ENCODE measurements at places on chromosomes 12 and 14.
A peak's percentile ranks its signal among the peaks of the same experiment; 100 is the strongest.

DNA sequence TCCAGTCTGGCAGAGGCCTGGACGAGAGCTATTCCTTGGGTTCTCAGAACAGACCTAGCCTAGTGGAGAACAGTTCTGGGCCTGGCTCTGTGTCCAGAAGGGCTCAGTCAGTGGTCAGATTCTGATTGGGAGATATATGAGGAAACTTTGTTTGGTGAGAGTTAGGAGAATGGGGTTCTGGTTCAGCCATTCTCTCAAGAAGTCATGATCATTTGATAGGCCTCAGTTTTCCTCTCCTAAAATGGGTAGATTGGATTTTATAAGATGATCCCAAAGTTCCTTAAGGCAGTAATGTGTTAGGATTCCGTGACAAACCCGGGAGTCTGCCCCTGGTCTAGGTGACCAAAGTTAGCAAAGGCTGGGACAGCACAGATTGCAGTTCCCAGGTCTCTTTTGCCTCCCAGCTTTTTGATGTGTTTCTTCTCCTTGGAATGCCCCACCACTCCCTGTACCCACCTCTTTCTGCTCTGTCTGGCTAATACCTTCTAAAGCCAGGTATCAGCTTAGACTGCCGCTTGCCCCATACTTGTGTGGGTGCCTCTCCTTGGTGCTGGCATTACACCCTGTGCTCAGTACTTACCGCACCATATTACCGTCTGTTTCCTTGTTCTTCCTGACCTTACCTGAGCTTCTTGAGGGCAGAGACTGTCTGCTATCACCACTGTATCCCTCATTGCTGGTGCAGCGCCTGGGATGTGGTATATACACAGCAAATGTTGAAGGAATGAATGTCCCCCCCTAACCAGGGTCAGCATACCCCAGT is 25.5 kb downstream of the SUSD6 start:
- no peak for DNase-seq

GRCh38 chr14:95353007-95353406 is 33.3 kb upstream of the CLMN start:
- no peak for DNase-seq

GRCh38 chr12:5514545-5514944 is 82.6 kb downstream of the NTF3 start:
- no peak for DNase-seq

DNA sequence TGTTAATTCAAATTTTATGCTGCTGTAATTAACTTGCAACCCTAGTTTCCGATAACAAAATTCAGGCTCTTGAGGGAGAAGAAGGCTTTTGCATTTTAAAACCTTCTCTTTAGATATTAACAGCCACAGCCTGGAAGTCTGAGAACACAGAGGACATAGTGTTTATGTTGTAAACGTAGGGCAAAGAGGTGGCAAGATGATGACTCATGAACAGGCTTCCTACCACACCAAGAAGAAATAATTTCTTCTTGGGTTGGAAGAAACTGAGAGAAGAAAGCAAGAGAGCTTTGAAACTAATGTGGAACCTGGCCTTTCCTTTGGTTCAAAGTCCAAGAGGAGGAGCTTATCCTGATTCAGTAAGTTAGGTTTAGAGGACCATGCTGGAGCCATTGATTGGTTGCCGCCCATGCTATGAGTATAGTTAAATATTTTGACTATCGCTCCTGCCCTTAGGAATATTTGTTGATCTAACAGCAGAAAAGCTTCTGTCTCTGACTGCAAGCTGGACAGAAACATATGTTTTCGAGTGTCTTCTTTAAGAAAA is 31.8 kb downstream of the CCDC198 start:
- DNase-seq: no peak

DNA sequence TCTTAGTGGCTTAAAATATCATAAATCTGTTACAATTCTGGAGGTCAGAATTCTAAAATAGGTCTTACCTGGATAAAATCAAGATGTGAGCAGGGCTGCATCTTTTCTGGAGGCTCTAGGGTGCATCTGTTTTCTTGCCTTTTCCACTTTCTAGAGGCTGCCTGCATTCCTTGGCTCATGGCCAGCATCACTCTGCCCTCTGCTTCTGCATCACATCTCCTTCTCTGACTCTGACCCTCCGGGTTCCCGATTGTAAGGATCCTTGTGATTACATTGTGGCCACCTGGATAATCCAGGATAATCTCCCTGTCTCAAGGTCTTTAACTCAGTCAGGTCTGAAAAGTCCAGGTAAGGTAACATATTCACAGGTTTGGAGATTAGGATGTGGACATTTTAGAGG is 11.0 kb upstream of the BMP4 start:
- no peak for DNase-seq

DNA sequence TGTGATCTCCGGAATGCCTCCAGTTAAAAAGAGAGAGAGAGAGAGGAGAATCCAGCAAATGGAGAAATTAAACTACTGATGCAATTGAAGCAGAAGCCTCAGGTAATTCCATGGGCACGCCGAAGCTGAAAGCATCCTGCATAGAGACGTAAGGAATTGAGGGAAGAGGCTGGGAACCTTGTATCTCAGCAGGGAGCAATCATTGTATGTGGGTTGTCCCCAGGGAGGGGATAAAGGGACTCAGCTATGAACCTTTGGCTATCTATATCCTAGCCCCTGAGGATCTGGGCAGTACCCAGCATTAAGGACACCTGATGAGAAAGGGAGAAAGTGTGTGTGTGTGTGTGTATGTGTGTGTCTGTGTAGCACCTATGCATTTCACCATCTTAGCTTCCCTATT is 95.8 kb upstream of the ATXN7L3B start:
- no peak for DNase-seq

DNA sequence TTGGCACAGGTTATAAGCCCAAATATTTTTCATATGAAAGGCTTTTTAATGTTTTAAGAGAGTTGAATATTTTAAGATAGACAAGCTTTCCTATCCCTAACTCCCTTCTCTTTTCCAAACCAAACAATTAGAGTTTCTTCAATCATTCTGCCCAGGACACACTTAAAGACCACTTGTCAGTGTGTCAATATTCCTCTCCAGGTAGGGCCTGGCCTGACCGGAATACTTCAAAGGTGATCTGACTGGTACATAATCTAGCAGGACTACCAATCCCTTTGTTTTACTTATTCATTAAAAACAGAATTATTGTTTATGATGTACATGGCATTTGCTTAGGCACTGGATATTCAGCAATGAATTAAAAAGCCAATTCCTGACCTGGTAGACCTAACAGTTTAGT is 24.2 kb upstream of the SNRPF start:
- no peak for DNase-seq

DNA sequence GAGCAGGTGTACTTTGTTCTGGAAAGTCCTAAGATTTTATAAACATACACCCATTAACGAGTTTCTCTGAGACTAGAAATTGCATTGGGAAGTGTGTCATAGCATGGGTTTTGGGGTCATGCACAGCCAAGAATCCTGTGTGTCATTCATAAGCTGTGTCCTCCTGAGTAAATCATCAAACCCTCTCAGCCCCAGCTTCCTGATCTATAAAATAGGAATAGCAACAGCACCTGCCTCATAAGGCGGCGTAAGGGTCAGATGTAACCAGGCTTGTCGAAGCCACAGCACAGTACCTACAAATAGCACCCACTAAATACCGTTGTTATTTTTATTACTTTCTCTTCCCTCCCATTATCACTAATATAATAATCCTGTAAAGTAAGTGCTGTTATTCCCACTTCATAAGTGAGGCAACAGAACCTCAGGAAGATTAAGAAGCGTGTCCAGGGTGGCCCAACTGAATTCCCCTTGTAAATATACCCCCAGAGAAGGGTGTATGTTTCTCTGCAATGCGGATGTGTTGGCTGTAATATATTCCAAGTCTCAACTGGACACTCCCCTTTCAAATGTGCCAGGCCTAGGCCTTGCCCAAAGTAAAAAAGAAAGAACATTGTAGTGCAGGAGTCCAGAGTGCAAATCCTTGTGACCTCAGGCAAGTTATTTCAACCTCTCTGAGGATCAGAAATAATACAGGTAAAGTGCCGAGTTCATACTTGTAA is 188.3 kb upstream of the BCL2L14 start:
- DNase-seq: peak; percentile 59

GRCh38 chr14:70707138-70708038 is 65.7 kb downstream of the TTC9 start:
- no peak for DNase-seq

GRCh38 chr12:104250366-104251125 is 35.0 kb downstream of the TXNRD1 start:
- DNase-seq: no peak

DNA sequence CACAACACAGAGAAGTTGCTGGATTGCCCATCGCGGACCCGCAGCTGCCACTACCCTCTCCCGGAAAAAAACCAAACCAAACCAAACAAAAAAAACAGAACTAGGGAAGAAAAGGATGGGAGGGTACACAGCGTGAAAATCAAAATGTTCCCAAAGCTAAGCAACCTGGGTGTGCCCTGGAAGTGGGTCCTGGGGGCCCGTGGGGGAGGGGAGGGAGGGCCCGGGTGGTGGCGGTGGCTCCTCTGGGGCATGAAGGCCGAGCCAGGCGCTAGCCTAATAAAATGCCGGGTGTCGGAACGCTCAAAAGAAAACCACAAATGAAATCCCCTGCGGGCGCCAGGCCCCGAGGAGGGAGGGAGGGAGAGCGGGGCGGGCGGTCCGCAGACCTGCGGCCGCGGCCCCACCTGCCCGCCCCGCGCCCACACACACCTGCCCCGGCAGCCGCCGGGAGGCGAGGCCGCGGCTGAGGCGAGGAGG is 787 bp downstream of the HECTD4 start:
- peak; percentile 67 for DNase-seq

GRCh38 chr14:21095430-21096205 is 2.8 kb downstream of the ZNF219 start:
- DNase-seq: no peak

GRCh38 chr12:48717252-48717695 is 767 bp upstream of the CCNT1 start:
- DNase-seq: peak; percentile 43

- no peak for DNase-seq
Measured at GRCh38 chr12:71945121-71945520, 6.5 kb downstream of the TPH2 start.

GRCh38 chr14:23536494-23536893 is 15.1 kb downstream of the ZFHX2 start:
- no peak for DNase-seq

DNA sequence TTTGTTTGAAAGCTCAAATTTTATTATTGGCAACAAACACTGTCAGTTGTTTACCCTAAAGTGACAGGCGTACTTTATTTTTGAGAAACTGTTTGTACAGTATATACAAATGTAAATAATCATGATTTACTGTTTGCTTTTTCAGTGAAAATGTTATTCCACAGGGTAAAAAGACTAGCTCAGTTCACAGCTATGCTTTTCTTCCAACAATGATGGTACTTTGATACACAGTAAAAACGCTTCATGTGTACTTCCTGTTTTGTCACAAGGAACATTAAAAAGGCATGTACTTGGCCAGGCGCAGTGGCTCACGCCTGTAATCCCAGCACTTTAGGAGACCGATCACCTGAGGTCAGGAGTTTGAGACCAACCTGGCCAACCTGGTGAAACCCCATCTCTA is 53.7 kb downstream of the MON2 start:
- DNase-seq: no peak

GRCh38 chr14:38184132-38184531 is 23.6 kb upstream of the SSTR1 start:
- DNase-seq: no peak

DNA sequence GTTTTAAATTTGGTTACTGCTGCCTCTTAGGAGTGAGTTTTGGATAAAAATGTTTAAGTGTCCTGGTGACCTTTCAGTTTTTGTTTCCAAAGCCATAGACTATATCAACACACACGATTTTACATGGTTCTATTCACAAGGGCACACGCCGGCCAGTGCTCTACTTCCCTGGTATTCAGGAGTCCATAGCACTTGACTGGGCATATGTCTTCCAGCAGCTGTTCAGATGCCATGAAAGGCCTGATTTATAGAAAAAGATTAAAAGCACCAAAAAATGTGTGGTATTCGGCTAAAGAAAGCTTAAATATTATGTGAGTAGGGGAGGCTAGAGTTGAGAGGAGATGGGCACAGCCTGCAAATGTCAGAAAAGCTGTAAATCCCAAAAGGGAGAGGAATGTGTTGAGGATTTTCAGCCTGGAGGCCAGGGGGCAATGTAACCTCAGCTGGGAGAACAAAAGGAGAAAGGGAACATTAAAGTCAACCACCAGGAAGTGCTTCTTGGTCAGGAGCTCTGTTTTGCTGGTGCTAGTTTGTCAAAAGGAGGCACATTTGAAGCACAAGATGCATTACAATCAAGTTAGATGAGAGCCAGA is 478.4 kb downstream of the RAD51B start:
- no peak for DNase-seq

DNA sequence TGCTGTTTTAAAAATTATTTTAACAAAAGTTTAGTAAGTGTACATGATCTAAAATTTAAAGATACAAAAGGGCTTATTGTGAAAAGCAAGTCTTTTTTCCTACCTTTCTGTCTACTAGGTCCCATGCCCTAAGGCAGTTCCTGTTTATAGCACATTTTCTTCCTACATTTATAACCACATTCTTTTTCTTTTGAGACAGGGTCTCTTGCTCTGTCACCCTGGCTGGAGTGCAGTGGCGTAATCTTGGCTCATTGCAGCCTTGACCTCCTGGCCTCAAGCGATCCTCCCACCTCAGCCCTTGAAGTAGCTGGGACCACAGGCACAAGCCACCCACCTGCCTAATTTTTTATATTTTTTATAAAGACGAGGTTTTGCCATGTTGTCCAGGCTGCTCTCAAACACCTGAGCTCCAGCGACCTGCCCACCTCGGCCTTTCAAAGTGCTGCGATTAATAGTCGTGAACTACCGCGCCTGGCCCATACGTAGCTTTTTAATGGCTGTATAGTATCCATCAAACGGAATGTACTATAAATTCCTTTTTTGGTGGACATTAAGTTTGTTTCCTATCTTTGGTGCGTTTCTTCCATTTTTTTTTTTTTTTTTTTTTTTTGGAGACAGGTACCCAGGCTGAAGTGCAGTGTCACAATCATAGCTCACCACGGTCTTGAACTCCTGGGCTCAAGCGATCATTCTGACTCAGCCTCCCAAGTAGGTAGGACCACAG is 20.9 kb downstream of the FRS2 start:
- DNase-seq: no peak

GRCh38 chr12:10669533-10669932 is 4.3 kb downstream of the STYK1 start:
- DNase-seq: no peak

DNA sequence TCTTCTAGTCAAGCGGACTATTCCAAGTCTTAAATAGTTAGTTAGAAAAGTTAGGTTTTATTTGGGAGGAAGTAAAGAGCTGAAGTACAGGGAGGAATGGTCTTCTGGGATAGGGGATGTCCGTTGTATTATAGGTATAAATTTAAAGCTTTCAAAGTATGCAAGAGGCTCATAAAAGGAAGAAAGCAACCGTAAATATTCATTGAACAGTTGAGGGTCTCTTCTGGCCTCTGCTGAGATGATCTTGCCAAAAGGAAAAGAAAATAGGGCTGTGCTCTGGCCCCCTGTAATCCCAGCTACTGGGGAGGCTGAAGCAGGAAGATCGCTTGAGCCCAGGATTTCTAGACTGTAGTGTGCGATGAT is 377 bp upstream of the TIMELESS start:
- DNase-seq: no peak

GRCh38 chr14:41604721-41605531 is 1.8 kb upstream of the LRFN5 start:
- no peak for DNase-seq
